ENCODE measurements at places on chromosomes 6 and 20.

DNA sequence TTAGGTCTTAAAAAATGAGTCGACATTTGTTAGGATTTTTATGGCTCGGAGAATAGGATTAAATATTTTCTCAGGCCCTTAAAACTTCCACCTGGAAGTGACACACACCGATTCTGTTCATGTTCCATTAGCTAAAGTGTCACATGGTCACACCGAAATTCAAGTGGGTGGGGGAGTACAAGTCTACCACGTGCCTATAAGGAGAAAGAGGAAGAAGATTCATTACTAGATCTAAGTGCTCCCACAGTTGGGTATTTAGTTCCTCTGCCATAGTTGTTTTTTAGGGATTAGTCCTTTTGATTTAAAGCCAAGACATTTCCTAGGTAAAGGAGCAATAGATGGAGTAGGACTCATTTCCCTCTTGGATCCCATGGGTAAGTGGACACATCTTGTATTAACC is 4.9 kb upstream of the TOX2 start:
- no peak for DNase-seq

DNA sequence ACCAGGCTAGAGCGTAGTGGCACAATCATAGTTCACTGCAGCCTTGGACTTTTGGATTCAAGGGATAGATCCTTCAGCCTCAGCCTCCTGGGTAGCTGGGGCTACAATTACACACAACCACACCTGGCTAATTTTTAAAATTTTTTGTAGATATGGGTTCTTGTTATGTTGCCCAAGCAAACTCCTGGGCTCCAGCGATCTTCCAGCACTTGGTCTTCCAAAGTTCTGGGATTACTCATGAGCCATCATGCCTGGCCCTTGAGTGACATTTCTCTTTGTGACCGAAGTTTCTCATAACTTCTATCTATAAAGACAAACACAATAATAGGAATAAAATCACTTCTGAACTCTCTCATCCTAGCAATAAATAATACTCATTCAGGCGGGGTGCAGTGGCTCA is 26.1 kb upstream of the GMPR start:
- no peak for DNase-seq

- DNase-seq = no peak
These were observed 143.0 kb downstream of the TTLL2 start for GRCh38 chr6:167467793-167468431.

GRCh38 chr20:44858606-44859360 is 26.7 kb upstream of the YWHAB start:
- DNase-seq = no peak

DNA sequence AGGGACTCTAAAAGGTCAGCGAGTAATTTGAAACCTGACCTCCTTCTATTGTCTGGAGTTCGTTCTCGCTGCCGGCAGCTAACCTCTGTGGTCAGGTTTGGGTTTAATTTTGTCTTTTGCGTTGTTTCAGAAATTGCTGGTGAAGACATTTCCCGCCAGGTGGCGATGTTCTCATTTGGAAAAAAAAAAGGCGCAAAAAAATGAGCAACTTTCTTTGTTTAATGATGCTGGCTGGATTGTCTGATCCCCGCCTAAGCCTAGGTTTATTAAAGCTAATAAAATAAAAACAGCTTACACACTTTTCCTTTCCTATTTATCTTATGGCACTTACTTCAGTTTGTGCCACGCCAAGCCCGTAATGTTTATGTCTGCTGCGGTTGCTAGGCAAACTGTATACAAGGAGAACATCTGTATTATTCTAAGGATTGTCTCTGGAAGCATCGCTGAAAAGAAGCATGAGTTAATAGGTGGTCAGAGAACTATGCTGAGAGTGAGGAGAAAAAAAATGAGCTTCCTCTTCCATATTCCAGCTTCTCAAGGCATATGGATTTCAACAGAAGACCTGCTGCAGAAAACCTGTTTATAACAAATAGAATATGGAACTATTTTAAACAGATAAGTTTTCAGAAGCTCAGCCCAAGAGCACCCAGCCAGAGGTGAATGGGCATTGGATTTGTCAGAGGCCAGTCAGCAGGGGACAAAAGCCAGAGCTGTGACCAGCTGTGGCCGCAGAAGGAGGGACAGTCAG is 205.7 kb downstream of the DOK5 start:
- DNase-seq = peak; percentile 49

GRCh38 chr6:151681433-151682059 is 125.9 kb upstream of the ESR1 start:
- peak; percentile 12 for DNase-seq

GRCh38 chr6:169221264-169221663 is 32.4 kb downstream of the THBS2 start:
- no peak for DNase-seq

- DNase-seq = no peak
These were observed 26.9 kb downstream of the SLC22A16 start for GRCh38 chr6:110449541-110449895.

DNA sequence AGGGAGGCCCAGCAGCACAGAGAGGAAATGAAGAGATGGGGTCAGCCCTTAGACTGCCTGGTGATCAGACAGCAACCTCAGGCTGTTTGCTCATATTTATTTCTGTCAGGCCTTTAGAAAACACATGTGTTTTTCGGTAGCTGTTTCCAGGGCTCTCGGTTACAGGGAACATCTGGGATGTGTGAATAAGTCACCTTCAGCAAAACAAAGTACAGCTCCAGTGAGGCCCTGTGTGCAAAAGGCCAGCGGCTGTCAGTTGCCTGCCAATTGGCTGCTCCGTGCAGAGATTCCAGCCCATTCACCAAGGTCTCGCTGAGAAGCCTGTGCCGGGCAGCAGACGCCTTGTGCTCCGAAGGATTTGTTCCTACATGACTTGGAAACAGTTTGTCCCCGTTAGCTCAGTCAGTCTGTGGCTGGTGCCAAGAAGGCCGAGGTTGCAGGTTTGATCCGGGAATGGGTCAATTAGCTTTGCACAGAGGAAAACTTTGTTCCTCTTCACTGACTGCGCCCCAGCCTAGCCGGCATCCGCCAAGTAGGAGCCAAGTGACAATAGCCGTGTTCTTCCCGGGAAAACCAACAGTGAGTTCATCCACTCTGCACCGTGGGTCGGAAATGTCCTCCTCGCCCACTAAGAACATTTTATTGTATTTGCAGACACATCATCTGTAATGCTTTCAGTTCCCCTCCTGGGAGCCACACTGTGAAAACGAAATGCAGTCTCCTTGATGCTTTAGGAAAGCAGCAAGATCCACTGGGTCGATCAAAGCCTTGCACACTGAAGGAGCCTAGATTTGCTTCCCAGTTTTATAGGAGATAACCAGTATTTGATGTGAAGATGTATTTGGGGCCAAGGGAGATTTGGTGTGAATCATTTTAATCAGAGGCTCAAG is 315.4 kb upstream of the CDYL start:
- peak; percentile 36 for DNase-seq

GRCh38 chr6:125273965-125274364 is 27.8 kb downstream of the HDDC2 start:
- no peak for DNase-seq

DNA sequence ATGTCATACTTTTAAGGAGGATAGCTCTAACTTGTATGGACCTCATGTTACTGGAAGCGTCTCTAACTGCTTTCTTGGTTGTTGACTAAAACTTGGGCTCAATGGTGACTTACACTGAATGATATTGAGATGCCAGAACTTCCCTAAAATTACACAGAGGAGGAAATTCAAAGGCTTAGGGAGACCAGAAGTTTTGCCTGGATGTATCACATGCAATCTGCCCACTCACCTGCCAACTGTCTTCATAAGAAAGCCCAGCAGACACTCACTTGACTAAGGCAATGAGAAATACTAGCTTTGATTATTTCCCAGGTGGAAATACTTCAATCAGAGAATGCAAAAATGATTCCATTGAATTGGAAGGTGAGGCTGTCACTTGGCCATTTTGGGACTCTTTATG is 51.2 kb upstream of the PDYN start:
- DNase-seq = no peak

GRCh38 chr6:18302561-18303439 is 38.5 kb upstream of the DEK start:
- DNase-seq = peak; percentile 37

DNA sequence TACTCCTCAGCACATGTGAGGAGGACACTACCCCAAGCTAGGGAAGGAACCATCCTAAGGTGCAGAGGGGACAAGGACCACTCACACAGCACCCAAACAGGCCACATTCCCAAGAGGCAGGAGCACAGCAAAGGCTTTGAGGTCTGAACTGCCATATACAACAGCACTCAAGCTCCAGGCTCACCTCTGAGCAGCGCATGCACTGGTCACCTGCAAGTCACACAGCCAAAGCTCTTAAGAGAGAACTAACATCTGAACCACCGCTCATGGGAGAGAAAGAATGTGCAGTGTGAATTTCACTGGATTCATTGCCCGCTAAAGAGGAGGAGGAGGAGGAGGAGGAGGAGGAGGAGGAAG is 31.0 kb downstream of the NPEPL1 start:
- no peak for DNase-seq

DNA sequence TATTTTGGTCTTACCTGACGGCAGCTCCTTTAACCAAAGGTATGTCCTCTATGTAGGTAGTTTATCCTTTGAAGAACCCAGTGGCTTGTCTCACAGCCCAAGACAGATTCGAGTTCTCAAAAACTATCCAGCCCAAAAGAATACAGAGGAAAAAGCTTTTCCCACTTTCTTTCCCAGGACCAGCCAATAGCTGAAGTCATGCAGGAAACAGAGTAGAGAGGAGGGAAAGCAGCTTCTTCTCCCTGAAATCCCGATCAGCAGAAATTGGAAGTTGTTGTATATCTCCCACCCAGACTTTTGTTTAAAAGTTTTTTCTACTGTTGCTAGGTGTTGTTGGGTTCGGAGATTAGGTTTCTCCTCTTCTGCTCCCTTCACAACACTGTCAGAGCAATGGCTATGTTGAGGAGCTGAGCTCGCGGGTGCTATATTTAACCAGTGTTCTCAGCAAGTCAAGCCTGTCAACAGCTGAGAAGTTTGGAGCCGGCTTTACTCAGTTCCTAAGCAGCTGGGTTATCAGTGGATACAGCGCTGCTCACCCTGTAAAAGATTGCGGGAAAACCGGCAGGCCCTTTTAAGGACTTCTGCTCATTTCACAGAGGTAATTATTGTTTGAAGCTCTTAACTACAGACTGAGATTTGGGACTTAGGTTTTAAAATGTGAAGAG is at the start of gene FILIP1:
FILIP1 (minus strand) TSS at position 401 of the 665 bp plus-strand sequence. CDS start 78,828 bp downstream, outside the sequence.
- peak; percentile 20 for DNase-seq
